ENCODE measurements at places on chromosomes 5 and 9.

- no peak for DNase-seq
These were observed 68.1 kb upstream of the ERCC6L2 start for GRCh38 chr9:95807326-95807947.

- no peak for DNase-seq
These were observed 77.5 kb upstream of the SPINK5 start for GRCh38 chr5:147986134-147986757.

- no peak for DNase-seq
These were observed 183.2 kb upstream of the CD180 start for GRCh38 chr5:67379753-67380152.

DNA sequence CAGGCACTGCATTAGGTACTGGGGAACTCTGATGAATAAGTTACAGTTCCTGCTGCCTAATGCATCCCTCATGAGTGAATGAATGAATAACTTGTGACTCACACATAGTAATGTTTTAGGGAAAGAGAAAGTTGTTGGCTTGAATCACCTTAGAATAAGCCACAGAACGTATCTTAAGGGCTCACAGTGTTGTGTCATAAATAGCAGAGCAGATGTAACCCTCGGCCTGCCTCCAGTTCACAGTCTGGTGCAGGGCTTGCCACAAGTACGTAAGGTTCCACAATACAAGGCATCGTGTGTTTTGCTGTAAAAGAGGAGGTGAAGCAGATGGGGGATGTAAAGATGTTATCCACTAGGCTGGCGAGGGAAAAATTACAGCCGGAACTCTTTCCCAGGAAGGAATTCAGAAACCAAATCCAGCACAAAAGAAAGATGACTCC is 218.7 kb downstream of the TRPM3 start:
- DNase-seq: no peak

DNA sequence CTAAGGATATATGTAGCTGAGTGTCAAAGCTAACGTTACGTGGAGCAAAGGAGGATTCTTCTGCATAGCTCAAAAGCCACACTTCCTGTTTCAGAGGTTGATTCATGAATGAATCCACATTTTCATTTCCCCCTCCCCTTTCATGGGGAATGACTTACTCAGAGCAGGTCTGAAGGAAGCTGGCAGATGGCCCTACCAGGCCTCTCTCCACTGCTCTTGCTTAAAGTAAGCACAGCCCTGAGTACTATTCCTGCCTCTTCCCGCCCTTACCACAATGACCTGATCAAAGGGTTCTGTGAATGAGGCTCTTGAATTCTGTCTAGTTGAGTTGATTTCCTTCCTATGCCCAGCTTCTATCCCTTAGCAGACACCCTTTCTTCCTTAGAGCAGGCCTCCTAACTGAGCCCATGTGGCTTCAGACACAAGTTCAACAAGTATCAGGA is 6.3 kb downstream of the IGIP start:
- no peak for DNase-seq

DNA sequence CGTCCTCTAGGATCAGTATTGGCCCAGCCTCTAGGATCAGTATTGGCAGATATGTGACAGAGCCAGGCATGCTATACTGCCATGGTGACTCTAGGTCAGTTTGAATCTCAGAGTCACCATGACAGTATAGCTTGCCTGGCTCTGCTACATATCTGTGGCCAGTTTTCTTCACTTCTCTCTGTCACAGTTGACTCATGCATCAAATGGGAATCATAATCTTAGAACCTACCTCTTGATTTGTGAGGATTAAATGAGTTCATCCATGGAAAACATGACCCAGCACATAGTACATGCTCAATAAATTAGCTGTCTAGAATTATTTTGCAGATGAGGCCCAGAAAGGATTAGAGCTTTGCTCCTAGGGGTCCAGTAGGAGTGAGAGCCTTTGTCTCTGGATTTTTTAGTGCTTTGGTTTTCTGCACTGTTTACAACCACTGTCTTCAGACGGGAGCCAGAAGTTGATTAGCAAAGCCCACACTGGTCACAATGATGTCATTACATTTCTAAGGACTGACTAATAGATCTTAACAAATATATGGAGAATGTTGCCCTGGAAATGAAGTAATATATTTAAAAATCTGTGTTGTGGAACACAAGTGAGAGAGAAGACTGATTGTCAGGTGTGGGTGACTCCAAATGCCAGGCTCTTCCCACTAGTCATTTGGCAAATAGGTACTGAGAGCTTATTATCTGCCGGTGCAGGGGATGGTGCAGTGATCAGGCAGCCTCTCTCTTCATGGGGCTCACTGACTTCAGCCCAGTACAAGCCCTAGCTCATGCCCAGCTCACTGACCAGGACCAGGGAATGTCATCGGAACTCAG is 76.0 kb downstream of the COL15A1 start:
- DNase-seq: no peak

All from effector CD4-positive, alpha-beta T cell (primary cell).